ENCODE measurements at places on chromosomes 1 and 21.

GRCh38 chr1:236035681-236036101 lies 29.2 kb downstream of the NID1 start:
- no peak for DNase-seq

GRCh38 chr1:223556414-223557129 lies 108.9 kb downstream of the CAPN8 start:
- DNase-seq, result peak; percentile 53

DNA sequence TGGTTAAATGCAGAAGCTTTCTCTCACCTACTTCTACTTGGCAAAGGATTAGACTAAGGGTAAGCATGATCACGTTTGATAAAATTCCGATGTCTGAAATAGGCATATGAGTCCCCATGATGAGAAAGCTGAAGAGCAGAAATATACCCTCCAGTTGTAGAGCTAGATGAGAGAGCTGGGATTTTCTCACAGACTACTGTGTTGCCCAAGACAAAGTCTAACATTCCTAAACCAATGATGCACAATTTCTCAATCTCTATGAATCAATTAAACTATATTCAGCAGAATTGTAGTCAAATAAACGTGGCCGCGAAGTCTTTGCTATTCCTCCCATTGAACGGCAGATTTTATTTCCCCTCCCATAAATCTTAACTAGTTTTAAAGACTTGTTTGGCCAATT lies 699.2 kb downstream of the KCNT2 start:
- DNase-seq, result no peak

- peak; percentile 21 for DNase-seq
These were observed 22.8 kb downstream of the DHRS3 start for GRCh38 chr1:12594966-12595756.

- DNase-seq, result no peak
These were observed 193.3 kb upstream of the SNX7 start for GRCh38 chr1:98468111-98468717.

DNA sequence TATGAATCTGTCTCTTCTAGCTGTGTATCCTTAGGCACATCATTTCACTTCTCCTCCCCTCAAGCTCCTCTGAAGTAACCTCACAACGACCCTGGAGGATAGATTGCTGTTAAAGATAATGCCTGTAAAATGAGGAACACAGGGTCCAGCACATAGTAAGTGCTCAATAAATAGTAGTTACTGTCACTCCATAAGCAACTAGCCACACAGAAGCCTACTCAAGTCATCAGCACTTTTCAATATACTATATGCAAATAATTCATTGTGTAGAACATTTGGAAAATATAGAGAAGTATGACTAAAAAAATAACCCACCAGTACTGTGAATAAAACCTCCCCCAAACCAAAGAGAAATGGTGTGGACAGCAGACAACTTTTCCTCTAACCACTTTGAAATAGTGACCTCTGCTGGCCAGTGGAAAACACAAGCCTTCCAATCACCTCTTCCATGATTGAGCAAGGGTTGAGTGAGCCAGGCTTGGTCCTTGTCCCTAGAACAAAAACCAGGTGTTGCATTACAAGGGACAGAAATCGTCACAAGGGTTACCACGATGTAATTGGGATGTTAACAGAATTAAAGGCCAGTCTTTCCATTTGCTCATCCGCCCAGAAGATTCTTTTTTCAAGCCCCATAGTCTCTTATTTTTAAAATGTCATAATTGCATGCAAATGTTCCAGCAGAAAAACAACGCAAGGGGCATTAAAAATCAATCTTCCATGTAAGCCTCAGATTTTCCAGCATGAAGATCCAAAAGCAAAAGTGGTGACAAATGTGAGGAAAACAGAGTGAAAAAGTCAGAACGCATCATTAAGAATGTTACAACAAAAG lies 15.7 kb upstream of the GLIS1 start:
- DNase-seq, result no peak

DNA sequence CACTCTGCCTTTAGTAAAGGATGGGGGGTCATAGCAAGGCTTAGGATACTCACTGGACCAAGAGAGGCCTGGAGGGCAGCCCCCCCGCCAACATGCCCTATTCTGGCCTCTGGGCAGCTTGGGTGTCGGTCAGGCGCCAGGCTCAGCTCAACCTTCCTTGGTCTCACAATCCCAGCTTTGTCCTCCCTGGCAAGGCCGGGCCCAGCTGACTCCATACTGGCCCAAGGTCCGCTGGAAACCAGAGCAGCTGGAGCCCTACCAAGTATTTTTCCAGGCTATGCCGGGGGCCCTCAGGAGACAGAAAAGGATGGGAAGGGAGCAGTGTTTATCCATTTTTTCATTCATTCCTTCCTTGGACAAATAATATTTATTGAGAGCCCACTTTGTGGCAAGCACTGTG lies 6.2 kb downstream of the FBXO2 start:
- DNase-seq, result no peak

GRCh38 chr1:61287734-61288133 lies 205.4 kb downstream of the NFIA start:
- no peak for DNase-seq

DNA sequence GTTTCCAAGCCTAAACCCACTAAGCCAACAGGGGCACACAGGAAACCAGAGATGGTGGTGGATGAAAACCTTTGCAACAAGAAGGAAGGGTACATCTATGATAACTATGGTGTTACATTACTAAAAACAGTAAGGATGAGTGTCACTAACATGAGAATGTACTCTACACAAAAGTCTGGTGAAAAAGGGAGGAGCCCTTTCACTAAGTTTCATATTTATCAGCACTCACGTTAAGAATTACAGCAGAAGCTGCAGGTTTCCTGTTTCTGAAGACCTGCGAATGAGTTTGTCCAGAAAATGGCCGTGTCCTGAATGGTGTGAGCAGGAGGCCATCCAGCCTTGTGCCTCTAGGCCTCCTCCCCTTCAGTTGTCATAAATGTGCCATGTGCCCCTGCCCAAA lies 17.8 kb downstream of the ABCG1 start:
- DNase-seq, result no peak

- no peak for DNase-seq
These were observed 185.0 kb downstream of the KCNK2 start for GRCh38 chr1:215267495-215267894.

- no peak for DNase-seq
These were observed 28.4 kb upstream of the BCAS2 start for GRCh38 chr1:114609826-114610225.

DNA sequence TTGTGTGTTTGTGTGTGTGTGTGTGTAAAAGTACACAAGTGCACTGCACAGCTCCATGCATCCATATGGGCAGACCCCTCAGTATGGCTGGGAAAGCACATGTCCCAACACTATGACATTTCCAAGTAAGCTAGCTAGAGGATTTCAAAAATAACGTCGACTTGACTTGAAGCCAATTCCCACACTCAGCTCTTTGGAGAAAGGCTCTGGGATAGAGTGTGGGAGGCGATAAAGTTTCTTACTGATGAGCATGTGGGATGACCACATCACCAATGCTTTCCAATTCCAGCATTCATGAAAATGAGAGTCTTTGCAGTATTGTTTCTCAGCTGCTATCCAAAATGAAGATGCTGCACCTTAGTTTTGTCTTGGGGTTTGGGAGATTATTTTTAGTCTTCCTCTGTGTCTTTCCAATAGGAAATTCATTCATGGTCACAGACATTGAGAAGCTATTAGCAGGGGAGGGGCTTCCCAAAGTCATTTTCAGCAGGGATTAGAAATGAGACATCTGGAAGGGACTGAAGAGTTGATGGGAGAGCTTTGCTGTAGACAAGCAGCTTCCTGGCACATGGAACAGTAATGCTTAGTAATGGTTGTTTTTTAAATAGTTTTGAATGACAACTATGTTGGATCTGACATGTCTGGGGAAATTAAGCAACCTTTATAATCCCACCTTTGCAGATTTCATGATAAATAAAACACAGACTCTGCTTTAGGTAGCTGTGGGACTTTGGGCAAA lies 143.5 kb downstream of the ASTN1 start:
- no peak for DNase-seq

DNA sequence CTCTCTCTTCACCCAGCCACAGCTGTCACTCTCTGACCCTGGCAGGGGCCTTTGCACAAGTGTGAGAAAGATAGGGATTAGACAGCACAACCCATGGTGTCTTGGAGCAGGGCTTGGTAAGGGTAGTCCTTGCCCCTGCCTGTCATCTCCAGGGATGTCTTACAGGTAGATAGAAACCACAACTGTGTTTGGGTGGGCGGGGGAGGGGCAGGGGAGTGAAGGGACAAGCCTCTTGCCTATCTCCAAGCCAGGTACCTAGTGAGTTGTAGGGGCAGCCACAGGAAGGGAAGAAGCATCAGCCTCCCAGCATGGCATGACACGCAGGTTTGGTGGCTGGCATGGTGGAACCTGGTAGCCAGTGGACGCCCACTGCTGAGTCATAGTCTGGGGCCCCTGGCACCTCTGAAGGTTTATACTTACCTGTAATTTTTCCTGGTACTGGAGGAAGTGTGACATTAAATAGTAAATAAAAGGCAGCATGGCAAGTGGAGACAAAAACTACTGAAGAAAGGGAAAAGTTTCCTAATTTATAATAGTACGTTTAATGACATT lies 97.5 kb downstream of the CLEC20A start:
- DNase-seq, result no peak

DNA sequence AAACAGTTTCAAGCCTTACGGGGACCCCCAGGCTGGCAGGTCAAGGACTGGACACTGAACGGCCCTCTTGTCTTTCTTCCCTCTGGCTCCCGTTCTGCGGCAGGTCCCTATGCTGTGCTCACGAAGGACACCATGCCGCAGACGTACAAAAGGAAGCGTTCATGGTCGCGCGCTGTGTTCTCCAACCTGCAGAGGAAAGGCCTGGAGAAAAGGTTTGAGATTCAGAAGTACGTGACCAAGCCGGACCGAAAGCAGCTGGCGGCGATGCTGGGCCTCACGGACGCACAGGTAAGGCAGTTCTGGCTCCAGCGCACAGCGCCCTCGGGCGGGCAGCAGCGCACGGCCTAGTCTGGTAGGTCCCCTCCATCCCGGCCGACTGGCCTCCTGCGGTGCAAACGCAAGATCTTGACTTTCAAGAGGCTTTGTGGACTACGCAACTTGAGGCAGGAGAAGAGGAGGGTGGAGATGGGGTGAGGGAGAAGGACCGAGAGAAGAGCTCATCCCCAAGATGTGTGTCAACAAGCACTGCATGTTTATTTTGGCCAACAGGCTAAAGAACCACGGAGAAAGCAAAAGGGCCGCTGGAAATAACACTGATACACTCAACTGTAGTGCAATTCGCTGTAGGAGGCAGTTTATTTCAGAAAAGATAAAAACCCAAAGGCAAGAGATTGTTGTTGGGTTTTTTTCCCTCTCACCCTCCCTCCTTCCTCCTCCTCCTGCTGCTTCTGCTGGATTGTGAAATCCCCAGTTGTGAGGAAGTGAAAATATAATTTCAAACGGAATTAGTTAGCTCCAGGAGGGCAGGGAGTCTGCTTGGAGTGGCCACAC lies 3.0 kb downstream of the HLX start:
- no peak for DNase-seq

GRCh38 chr21:39721885-39722284 lies 23.1 kb upstream of the IGSF5 start:
- no peak for DNase-seq

GRCh38 chr1:161082996-161083747 lies 6.2 kb downstream of the NECTIN4 start:
- no peak for DNase-seq

DNA sequence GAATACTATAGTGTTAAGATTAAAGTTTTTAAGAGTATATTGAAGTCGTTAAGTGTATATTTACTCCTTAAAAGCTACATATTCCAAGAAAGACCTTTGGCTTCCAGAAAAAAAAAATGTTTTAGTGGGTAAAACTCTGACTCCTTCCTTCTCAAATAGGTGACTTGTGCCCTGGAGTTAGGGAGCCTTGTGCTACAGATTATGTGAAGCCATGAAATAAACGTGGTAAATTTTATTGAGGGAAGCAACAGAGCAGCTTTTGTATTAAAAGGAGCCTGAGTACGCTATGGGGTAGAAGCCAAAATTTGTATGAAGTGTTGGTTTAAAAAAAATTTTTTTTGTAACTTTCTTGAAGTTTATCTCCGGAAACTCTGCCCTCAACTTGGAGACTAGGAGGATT lies 994 bp downstream of the RO60 start:
- no peak for DNase-seq

DNA sequence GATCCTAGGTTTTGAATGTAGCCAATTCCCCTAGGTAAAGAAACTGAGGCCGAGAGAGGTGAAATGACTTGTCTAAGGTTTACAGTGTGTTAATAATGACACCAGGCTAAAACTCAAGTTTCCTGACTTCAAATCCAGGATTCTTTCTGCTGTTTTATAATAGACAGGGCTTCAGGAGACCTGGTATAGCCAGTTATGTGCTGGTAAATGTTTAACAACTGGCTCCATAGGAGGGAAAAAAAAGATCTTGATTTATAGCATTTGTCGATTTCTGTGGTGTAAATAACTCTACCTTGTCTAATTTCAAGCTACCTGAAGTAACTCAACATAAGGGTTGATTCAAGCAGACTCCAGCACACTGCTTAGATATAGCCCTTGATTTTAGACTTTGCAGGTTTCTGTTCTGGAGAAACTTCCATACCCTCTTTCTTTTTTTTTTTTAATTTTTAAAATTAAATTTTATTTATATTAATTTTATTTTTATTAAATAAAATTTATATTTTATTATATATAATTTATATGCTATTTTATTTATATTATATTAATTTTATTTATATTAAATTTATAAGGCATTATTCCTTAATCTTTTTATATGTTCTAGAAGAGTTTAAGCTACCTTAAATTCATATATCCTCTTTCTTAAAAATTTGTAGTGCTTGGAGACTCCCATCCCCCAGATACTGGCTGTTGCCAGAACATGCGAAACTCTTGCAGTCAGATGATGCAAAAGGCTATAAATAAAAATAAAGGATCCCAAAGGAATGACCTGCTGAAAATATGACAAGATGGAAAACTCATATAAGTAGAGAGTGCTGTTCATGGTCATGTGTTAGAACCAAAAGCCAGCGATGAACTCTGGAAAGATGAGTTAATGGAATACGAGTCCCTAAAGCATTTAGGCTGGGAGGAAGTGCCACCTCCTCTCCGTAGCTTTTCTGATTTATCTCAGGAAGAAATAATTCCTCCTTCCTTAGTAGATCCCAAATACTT lies 35.4 kb upstream of the SRSF10 start:
- no peak for DNase-seq

DNA sequence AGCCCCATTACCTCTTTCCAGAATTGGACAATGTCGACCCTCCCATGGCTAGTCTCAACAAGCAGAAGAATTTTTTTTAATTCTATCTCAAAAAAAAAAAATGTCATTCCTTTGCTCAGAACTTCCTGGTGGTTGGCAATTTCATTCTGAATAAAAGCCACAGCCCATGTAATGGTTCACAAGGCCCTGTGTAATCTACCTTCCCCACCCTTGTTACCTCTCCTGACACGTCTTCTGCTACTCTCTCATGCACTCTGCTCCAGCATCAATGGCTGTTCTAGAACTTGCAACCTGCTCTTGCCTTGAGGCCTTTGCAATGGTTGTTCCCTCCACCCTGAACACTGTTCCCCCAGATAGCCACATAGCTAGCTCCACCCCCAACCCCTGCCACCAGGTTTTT lies 25.4 kb downstream of the NUAK2 start:
- DNase-seq, result no peak

GRCh38 chr21:26572702-26573381 lies at the start of gene CYYR1:
Gene CYYR1 (minus strand): TSS chr21:26573286. CDS start chr21:26572940, 346 bp downstream.
- DNase-seq, result no peak
